H7 (cell line): ENCODE measurements at places on chromosomes 2 and 18.

DNA sequence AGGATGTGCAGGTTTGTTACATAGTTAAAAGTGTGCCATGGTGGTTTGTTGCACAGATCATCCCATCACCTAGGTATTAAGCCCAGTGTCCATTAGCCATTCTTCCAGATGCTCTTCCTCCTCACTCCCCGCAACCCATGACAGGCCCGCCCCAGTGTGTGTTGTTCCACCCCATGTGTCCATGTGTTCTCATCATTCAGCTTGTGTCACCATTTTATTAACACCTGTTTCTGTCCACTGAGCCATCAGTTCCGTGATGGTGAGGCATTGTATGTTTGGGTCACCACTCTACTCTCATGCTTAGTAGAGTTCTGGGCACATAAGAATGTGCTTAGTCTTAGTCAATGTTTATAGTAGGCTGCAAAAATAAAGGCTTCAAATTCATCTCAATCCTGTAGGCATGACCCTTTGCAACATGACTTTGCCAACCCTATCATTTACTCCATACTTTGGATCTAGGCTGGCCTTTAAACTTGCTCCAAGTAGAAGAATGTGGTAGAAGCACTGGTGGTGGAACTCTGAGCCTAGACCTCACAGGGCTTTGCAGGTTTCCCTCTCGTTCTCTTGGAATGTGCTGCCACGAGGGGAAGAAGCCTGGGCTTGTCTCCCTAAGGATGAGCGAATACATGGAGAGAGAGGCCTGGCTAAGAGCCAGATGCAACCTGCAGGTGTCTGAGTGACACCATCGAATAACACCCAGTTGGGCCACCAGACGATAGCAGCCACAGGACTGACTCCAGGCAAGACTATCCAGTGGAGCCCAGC is 161.5 kb downstream of the NAPG start:
- DNase-seq = no peak

DNA sequence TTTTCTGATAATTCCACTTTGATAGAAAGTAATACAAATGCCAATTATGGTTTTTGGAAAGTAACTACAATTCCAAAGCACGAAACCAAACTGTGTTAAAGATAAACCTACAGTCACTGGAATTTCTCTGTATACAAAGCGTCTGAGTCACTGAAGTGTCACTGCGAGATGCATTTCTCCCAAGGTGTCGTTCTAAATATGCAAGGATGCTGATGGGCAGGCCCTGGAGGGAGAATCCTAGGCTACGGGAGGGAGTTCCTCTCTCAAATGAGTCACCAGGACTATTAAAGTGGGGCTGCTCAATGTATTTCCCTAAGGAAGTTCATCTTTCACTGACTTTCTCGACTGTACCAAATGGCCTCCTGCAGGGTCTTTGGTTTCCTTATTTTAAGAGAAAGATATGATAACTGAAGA is 163.8 kb upstream of the STK17B start:
- no peak for DNase-seq

DNA sequence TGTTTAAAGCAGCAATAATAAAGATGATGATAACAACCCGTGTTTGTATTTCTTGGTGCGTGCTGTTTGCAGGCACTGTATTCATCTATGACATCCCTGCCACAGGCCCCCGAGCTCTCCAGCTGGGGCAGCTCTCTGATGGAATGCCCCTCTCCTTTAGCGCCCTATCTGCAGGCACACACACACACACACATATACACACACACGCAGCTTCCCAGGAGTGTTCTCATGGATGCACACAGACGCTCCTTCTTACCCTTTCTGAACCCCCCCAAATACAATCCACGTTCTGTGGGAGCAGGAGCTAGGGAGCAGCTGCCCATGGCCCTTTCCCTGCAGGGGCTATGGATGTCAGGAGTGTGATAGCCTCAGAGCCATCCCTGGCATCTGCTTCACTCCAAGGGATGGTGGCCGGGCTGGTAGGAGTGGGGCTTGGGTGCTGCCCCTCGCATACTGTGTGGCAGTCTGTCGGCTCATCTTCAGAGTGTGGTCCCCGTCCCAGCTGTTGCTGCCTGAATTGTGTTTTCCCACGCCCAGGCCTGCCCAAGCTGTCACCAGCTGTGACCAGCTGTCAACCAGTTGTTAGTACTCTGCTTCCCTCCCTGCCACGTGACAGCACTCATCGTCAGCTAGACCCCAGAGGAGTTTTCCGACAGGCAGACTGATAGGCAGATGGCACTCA is 50.8 kb upstream of the MYCN start:
- no peak for DNase-seq

DNA sequence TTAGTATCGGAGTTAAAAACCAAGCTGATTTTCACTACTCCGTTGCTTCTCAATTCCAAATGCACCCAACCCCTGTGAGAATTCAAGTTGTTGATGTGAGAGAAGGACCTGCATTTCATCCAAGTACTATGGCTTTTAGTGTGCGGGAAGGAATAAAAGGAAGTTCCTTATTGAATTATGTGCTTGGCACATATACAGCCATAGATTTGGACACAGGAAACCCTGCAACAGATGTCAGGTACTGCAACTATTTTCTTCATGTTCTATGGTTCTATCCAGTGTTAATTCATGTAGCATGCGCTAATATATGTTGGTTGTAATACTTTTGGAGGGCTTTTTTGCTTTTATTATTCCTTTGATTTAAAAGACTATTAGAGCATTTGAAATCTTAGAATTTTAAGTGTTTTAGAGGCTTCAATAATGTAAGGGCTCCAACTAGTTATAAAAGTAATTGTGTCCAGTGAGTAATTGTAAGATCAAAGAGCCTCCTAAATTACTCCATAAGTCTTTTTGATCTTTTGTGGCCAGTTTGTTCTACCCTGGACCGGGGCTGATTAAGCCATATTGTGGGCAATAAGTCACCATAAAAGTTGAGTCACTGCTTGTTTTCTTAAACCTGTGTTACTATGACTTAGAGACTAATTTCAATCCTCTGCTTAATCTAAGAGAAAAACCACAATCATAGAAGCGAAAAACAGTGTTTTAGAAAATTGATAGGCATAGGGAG is 22.9 kb downstream of the DSG4 start:
- no peak for DNase-seq

GRCh38 chr2:198277181-198277580 is 472.8 kb downstream of the PLCL1 start:
- DNase-seq = no peak

DNA sequence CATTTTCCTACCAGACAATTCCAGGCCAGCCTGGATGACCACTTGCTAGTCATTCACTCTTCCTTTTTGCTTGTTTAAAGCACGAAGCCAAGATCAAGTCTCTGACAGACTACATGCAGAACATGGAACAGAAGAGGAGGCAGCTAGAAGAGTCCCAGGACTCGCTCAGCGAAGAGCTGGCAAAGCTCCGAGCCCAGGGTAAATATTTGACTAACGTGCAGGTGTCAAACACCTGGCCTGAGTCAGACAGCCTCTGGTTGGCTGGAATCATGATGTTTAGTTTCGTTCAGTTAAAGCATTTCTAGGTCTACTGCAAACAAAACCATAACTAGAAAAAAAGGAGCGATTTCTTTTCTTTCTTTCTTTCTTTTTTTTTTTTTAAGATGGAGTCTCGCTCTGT is 44.2 kb upstream of the LYPD6B start:
- no peak for DNase-seq

DNA sequence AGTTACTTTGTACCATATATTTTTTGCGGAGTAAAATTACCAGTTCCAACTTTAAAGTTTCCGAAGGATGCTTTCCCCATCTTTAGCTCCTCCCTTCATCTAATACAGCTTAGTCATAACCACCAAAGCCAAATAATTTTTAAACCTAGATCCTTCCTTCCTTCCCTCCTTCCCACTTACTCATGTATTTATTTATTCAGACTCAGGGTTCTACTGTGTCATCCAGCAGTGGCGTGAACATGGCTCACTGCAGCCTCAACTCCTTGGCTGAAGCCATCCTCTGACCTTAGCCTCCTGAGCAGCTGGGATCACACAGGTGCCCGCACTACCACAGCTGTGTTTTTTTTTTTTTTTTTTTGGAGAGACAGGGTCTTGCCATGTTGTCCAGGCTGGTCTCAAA is 4.4 kb downstream of the LPIN2 start:
- DNase-seq = no peak

DNA sequence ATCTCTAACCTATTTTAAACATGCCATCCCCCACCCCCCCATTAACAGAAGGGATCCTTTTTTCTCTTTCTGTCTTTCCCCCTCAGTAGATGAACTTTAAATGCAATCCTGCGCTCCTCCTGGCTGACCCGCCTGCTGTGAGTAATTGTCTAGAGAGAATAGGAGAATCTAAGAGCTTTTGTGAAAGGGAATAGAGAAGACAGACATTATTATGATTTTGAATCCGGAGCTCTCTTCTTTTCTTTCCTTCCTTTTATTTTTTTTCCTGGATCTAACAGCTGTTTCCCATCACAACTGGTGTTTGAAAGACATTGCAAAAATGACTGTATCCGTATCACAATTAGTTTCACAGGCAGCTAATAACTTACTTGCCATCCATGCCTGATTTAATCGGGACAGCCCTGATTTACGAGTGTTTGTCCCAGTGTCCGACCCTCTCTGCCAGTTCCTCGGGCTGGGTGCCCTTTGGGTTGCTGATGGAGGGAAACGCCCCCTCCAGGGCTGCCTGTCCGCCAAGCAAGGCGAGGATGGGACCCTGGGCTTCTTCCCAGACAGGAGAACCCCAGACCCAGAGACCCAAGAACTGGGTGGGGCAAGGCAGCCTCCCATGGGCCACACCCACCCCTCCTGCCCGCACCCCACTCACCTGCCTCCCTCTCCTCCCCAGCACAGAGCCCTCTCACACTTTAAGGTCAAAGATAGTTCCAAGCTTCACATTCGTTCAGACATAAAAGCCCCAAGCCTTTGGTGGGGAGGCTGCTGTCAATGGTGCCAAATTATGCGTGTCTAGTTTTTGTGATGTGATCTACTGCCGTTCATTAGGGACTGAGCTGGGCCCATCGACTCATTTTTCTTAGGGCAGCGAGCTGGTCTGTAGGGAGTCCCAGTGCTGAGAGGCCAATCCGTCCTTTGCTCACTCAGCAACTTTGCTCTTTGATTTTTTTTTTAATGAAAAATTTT is 231.7 kb downstream of the ZNF516 start:
- DNase-seq = peak; percentile 58

GRCh38 chr2:83531206-83531826 is 927.8 kb downstream of the SUCLG1 start:
- DNase-seq = no peak

GRCh38 chr2:89834306-89834705 is 1142.8 kb downstream of the RPIA start:
- DNase-seq = no peak

GRCh38 chr18:32595832-32596231 is 125.2 kb upstream of the GAREM1 start:
- peak; percentile 21 for DNase-seq

- no peak for DNase-seq
Observed at GRCh38 chr2:80737047-80737446, 432.5 kb upstream of the LRRTM1 start.

DNA sequence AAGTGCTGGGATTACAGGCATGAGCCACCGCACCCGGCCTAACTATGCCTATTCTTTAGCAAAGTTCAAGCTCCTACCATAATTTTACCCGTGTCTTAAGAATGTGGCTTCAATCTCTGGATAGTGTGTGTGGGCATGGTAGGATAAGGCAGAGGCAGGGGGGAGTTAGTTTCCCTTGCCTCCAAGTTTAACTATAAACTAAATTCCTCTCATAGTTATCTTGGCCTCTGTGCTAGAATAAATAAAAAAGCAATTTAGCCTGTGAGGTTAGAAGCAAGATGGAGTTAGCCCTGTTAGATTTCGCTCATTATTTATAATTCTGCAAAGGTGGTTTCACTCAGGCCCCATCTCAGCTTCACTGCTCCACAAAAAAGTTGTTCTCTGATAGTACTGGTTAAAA is 7.0 kb upstream of the FAM98A start:
- DNase-seq = no peak

- DNase-seq = no peak
Observed at GRCh38 chr2:239674101-239674980, 273.5 kb upstream of the HDAC4 start.

DNA sequence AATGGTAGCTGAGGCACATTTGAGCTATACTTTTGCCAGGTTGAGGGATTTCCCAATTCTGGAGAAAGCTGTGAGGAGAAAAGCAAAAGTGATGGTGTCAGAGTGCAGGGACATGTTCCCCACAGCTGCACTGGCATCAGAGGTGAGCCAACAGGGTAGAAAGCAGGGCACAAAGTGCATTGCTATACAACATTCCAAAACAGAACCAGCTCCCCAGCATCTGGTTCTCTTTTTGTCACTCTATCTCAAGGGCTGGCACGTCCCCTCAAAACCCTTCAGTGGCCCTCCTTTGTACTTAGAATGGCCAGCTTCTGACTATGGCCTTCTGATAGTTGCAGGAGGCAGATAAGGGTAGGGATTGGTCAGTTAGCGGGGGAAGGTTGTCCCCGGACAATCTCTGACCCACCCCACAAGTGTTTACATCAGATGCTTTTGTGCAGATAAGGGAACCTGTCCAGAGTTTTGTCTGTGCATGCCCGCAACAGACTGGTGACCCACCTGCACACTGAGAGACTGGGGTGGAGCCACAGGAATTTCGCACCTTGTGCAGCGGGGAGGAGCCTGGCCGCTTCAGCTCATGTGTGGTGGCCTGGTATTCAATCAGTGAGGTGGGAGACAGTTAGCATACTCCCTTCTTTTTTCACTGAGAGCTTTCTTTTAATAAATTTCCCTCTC is 31.0 kb upstream of the TMEM17 start:
- no peak for DNase-seq

GRCh38 chr2:47530105-47530760 is 127.3 kb downstream of the MSH2 start:
- peak; percentile 65 for DNase-seq

DNA sequence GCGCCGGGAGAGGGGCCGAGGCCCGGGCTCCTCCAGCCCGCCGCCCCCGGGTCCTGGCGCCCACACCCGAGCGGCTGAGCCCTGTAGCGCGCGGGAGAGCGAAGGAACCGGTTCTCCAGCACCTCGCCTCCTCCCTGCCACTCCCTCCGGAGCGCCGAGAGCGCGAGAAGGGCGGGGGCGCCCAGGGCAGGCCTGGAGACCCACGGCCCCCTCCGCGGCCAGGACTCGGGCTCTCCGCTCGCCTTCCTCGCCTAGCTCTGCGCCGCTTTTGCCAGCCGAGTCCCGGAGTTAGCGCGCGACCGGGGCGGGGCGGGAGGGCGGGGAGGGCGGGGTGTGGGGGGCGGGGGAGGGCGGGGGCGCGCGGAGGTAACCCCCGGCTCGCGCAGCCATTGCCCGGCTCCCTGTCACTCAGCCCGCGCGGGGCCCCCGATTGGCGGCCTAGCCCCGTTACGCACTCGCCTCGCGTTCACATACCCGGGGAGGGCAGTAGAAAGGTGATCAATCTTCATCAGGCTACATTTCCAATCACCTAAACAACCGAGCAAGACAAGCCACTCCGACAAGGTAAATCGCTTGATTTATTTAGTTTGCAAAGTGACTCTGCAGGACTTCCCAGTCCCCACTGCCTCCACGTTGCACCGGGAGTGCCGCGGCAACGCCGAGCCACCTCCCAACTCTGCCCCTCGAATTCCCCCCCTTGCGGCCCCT is at the start of gene OTX1:
Gene OTX1 (plus strand): TSS at position 497 of the 708 bp plus-strand sequence. CDS start 2,161 bp downstream, outside the sequence.
- peak; percentile 98 for DNase-seq

GRCh38 chr2:160408959-160409291 is 84.7 kb downstream of the RBMS1 start:
- DNase-seq = no peak

- no peak for DNase-seq
Observed at GRCh38 chr2:149612122-149612521, 24.5 kb upstream of the MMADHC start.
